ENCODE measurements at places on chromosomes 5 and 9. TPM values are rescaled to one million over a fixed set of nuclear protein-coding genes. Genes with fewer than 3 reads are reported as not detected.

Gene RNF183
- total RNA-seq, result not detected

Gene KCNV2
- not detected for total RNA-seq

Gene LSM11
- 16.6 TPM for total RNA-seq

Gene RGS14
- 22.1 TPM for total RNA-seq

Gene CTSV
- total RNA-seq, result not detected

Gene KIAA0825
- total RNA-seq, result 3.8 TPM

Gene TMEM215
- not detected for total RNA-seq

Gene OSMR
- 40.7 TPM for total RNA-seq

DNA sequence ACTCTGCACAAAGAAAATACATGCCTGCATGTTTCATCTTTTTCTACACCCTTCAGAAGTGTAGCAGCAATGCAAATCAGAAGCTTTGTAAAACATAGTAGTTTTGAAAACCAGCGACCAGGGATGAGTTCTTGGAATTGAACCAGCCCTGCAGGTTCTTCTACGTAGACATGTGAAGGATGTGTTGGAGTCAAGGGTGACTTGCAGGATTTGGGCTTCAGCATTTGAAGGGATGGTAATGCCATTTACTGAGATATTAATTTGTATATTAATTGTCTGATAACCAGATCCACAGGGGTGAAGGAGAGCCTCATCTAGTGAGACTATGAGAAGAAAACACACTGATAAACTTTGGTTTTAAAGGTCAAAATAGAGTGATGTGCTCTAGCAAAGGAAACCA, 72.4 kb downstream of the KIAA1958 start:
- no peaks in the 10 kb centered on the region for H3K36me3 ChIP-seq
- no peak overlapping the region for H3K4me3 ChIP-seq
- H3K27ac ChIP-seq, result no peak overlapping the region
- no peaks in the 10 kb centered on the region for H3K27me3 ChIP-seq
- no peaks in the 10 kb centered on the region for H3K4me1 ChIP-seq

DNA sequence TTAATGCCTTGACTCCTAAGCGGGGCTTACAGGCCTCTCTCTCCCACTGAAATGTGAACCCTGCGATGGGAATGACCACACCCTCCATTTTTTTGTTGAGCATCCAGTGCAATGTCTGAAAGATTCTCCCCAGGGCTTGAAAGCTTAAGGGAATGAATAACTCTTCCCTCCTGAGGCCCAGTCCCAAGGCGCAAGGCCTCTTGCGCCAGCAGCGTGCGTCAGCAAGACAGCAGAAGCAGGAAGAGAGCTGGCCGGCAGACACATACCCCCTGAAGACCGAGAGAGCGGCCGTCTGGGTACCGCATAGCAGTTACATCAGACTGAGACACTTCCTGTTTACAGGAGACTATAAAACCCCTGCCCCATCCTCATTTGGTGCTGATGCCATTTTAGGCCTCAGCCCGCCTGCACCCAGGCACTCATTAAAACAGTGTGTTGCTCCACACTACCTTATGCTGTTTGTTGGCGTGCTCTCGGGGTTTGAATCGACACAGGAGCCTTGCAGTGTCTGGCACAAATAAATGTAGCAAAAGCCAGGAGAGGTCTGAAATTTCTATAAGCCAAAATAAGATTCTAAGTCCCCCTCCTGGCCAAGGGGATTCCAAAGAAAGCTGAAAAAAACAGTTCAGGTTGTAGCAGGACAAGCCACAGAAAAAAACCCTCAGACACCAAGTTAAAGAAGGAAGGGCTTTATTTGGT, 62.3 kb downstream of the GDNF start:
- peak; percentile 94 for DNase-seq
- H3K27me3 ChIP-seq, result no peaks in the 10 kb centered on the region
- no peaks in the 10 kb centered on the region for H3K36me3 ChIP-seq
- peaks cover 22% of the 10 kb centered on the region for H3K4me1 ChIP-seq
- no peak overlapping the region for H3K4me3 ChIP-seq

GRCh38 chr5:134439210-134439654, 27.6 kb upstream of the CDKN2AIPNL start:
- peak overlapping the region; percentile 85 for H3K27ac ChIP-seq
- H3K27me3 ChIP-seq, result no peaks in the 10 kb centered on the region
- peak; percentile 94 for DNase-seq
- no peaks in the 10 kb centered on the region for H3K4me1 ChIP-seq

- H3K27ac ChIP-seq, result no peak overlapping the region
- no peaks in the 10 kb centered on the region for H3K36me3 ChIP-seq
- H3K4me3 ChIP-seq, result no peak overlapping the region
- H3K27me3 ChIP-seq, result no peaks in the 10 kb centered on the region
- no peaks in the 10 kb centered on the region for H3K4me1 ChIP-seq
Observed at GRCh38 chr9:69932901-69933300, 110.7 kb upstream of the MAMDC2 start.

DNA sequence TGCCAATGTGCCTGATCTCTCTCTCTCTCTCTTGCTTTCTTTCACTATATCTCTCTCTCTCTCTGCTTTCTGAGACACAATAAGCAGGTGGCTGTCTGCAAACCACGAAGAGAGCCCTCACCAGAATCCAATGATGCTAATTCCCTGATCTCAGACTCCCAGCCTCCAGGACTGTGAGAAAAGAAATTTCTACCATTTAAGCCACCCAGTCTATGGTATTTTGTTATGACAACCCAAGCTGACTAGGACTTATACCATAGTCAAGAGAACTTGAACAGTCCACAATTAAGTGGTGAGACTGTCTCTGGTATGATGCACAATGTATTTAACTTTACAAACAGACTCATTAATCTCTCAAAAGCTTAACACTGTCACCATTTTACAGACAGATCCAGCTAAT, 67.0 kb downstream of the NFIB start:
- H3K27me3 ChIP-seq, result no peaks in the 10 kb centered on the region
- no peak overlapping the region for H3K27ac ChIP-seq
- H3K4me1 ChIP-seq, result peaks cover 53% of the 10 kb centered on the region
- DNase-seq, result no peak
- H3K4me3 ChIP-seq, result no peak overlapping the region

- H3K4me1 ChIP-seq, result no peaks in the 10 kb centered on the region
- DNase-seq, result peak; percentile 63
- no peaks in the 10 kb centered on the region for H3K36me3 ChIP-seq
- H3K27ac ChIP-seq, result peak overlapping the region; percentile 52
- no peak overlapping the region for H3K4me3 ChIP-seq
Observed at GRCh38 chr5:93246090-93246855, 334.7 kb downstream of the NR2F1-AS1 start.

DNA sequence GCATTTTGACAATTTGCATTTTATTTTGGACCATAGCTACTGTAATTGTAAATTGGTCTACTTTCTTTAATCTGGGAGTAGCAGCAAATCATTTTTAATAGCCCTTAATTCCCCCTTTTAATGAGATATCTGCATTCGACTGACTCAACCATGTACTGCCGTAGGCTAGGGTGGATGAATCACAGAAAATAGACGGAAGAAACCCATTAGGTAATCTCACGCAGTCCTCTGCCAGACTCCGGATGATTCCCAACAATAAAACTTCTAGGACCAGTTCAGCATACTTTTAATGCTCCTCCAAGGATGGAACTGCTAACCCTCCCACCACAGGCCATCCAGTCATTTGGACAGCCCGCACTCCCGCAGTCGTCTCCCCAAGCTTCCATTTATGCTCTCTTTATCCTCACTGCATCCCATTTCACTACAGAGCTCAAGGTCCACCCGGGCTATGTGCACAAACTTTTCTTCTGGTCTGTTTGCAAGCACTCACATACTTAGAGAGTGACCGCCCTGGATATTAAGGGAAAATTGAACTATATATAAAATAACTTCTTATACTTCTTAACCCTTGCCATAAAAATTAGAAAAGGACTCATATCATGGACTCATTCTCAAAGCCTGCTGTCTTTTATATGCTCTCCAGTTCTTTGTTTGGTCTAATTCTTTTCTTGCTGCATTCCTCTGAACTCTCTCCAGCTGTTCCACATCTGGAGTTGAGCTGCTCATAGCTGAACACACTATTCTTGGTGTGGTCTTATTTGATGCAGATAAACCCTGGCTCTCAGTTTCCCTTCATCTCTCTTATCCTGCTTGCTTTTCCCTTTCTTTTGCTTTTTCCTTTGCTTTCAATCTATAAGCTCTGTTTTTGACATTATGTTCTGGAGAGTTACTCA, 326.6 kb downstream of the ARL15 start:
- no peak overlapping the region for H3K4me3 ChIP-seq
- DNase-seq, result no peak
- no peak overlapping the region for H3K27ac ChIP-seq

- no peak overlapping the region for H3K4me3 ChIP-seq
- no peaks in the 10 kb centered on the region for H3K36me3 ChIP-seq
- no peak for DNase-seq
Observed at GRCh38 chr9:136273244-136273865, 27.7 kb upstream of the QSOX2 start.

DNA sequence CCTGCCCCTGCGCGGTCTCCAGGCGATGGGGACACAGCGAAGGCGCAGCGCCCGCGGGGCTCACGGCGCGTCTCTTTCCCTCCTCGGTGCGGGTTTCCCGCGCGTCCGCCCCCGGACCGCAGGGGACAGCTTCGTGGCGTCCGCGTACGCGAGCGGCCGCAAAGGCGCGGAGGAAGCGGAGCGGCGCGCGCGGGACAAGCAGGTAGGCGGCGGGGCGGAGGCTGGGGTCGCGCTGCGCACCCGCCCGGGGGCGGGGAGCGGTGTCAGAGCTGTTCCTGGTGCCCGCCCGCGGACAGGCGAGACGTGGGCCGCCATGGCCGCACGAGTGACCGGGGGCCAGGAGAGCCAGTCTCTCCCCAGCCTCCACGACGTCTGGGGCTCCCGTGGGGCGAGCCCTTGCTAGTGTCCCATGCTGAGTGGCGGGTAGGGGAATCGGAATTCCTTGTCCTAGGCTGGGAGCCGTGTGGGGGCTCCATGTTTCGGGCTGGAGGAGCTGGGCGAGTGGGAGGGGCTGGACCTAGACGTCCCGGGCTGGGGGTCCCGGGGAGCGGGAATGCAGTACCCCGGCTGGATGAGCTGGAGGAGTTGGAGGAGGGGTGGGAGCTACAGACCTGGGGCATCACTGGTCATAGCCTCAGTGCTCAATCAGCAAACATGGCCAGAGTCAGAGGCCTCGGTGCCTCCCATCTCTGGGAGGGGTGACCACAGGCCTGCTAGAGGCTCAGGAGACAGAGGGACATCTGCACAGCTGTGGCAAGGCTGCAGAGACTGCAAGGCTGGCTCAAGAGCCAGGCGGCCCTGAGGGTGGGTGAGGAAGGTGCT, 968 bp downstream of the NKD2 start:
- no peaks in the 10 kb centered on the region for H3K36me3 ChIP-seq
- peak overlapping the region; percentile 61 for H3K4me3 ChIP-seq
- H3K27me3 ChIP-seq, result peaks cover 36% of the 10 kb centered on the region

DNA sequence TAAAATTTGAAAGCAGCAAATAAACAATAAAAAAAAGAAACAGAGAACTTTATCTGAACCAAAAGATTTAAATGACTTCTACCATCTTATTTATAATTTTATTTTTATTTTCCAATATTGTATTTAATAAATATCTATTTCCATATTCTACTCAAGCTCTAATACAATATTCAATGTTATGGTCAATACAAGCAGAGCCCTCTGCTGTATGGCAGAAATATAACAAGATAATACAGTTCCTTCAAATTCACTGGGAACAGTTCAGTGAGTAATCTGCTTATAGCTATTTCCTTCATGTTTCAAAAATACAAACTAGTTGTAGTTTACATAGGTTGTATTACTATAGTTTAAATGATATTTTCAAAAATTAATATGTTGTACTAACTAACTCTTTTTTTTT, 332.7 kb downstream of the PRDM9 start:
- H3K36me3 ChIP-seq, result no peaks in the 10 kb centered on the region
- H3K27me3 ChIP-seq, result no peaks in the 10 kb centered on the region
- H3K4me1 ChIP-seq, result no peaks in the 10 kb centered on the region

DNA sequence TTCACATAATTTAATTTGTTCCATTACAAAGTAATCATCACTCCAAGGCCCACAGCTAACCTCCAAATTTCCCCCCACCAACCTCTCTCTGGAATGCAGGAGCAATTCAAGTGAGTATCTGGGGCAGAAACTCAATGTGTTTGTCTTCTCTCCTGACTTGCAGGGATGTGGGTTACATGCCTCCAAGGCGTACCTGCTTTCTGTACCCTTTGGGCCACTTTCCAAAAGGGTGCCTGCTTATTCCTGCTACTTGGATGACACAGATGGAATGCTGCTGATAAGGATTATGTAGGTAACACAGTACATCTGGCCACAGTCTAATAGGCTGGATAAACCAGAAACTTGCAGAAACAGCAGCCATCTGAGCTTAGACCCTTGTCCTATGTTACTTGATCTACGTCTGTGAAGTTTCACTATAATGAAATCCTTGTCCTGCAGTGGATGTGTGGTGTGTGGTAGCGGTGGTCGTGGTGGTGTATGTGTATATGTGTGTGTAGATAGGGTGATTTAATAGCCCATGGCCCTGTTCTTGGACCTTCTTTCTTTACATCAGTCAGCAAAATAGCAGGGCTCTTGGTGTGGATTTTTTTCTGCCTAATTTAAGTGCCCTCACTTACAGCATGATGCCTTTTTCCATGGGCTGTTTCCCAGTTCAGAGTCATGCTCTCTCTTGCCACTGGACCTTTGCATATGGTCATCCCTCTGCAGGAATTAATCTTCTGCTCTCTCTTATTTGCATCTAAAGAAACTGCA, 175.9 kb downstream of the ZDHHC21 start:
- no peak for DNase-seq
- H3K27me3 ChIP-seq, result no peaks in the 10 kb centered on the region
- no peak overlapping the region for H3K4me3 ChIP-seq
- H3K36me3 ChIP-seq, result no peaks in the 10 kb centered on the region
- H3K27ac ChIP-seq, result no peak overlapping the region

DNA sequence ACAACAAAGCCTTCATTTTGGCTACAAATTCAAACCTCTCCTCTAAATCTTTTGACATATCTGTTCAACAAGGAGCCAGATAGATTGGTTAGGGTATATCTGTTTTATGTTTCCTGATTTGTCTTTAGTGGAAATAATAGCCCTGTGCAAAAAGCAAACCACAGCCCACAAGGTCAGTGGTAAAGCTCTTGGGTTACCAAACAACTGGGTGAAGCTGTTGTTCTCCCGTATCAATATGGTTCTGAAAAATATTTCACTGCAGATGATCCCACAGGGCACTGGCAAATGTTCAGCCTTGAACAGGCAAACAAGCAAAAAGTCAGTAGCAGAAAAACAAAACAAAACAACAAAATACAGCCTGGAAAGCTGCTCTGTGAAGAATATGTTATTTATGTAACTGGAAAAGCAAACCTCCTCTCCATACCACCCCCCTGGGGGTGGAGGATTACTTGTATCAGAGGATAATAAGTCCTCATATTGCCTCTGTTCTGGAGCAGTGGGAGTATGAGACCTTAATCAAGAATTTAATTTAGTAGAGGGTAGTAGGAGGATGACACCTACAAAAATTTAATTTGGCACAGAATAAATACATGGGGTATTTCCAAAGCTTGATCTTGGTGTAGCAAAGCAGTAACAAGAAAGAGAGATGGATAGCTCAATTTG, 20.8 kb upstream of the PTBP3 start:
- no peaks in the 10 kb centered on the region for H3K4me1 ChIP-seq
- no peaks in the 10 kb centered on the region for H3K27me3 ChIP-seq
- no peak overlapping the region for H3K27ac ChIP-seq
- no peaks in the 10 kb centered on the region for H3K36me3 ChIP-seq
- no peak overlapping the region for H3K4me3 ChIP-seq

GRCh38 chr5:45335978-45336377, 360.2 kb downstream of the HCN1 start:
- no peaks in the 10 kb centered on the region for H3K36me3 ChIP-seq
- no peak overlapping the region for H3K27ac ChIP-seq

Data from sigmoid colon (tissue), 7 donors.